ENCODE measurements at places on chromosomes 11 and 22. TPM values are rescaled to one million over a fixed set of nuclear protein-coding genes. Genes with fewer than 3 reads are reported as not detected.

Gene LPXN
- 17.2 TPM for total RNA-seq

Gene BATF2
- total RNA-seq, result 2.9 TPM

Gene RAG1
- total RNA-seq, result 0.67 TPM

Gene SORL1
- total RNA-seq, result 45.1 TPM

Gene PKP3
- total RNA-seq, result 0.49 TPM

Gene GRM5
- total RNA-seq, result 0.13 TPM

Gene FDXACB1
- total RNA-seq, result 1.7 TPM

Gene INS
- 1.5 TPM for total RNA-seq

Gene MRPL40
- 18.7 TPM for total RNA-seq

Gene OTOG
- not detected for total RNA-seq

Gene KRTAP5-9
- total RNA-seq, result 0.40 TPM

Gene SEPTIN3
- 35.5 TPM for total RNA-seq

Gene SUSD2
- total RNA-seq, result 4.1 TPM

Gene MYRF
- 10.4 TPM for total RNA-seq

Gene MPEG1
- total RNA-seq, result 18.0 TPM

Gene IGF2
- 473 TPM for total RNA-seq

Gene LMO1
- total RNA-seq, result 0.62 TPM

Gene ALKBH8
- 11.6 TPM for total RNA-seq

Gene KRTAP5-8
- total RNA-seq, result 0.49 TPM

Gene OR51E2
- 0.45 TPM for total RNA-seq

Gene OR4C6
- not detected for total RNA-seq

Gene MMP12
- 0.22 TPM for total RNA-seq

Gene ME3
- total RNA-seq, result 17.5 TPM

Gene ZBTB3
- 9.8 TPM for total RNA-seq

Gene SNX15
- 34.4 TPM for total RNA-seq

Gene OR6M1
- not detected for total RNA-seq

Gene MYEOV
- total RNA-seq, result 1.2 TPM

Gene ST14
- total RNA-seq, result 2.8 TPM

Gene RFPL1
- not detected for total RNA-seq

Gene CASP12
- 2.3 TPM for total RNA-seq

Gene CALCA
- 0.67 TPM for total RNA-seq

Gene APIP
- 35.4 TPM for total RNA-seq

Gene RAB3IL1
- 70.5 TPM for total RNA-seq

Gene WBP2NL
- 9.4 TPM for total RNA-seq

Gene NLRP6
- 0.36 TPM for total RNA-seq

Gene CNIH2
- total RNA-seq, result 1.3 TPM

Gene TCN1
- 1.3 TPM for total RNA-seq

Gene MIOX
- not detected for total RNA-seq

Gene KCNK7
- total RNA-seq, result 1.5 TPM

Gene INCENP
- 19.4 TPM for total RNA-seq

Gene RGL4
- 1.2 TPM for total RNA-seq

Gene OR8D1
- not detected for total RNA-seq

Gene TMPRSS6
- not detected for total RNA-seq

Gene EWSR1
- 194 TPM for total RNA-seq

All from sciatic nerve (tissue), 2 donors.